ENCODE measurements at places on chromosomes 2 and 18.

DNA sequence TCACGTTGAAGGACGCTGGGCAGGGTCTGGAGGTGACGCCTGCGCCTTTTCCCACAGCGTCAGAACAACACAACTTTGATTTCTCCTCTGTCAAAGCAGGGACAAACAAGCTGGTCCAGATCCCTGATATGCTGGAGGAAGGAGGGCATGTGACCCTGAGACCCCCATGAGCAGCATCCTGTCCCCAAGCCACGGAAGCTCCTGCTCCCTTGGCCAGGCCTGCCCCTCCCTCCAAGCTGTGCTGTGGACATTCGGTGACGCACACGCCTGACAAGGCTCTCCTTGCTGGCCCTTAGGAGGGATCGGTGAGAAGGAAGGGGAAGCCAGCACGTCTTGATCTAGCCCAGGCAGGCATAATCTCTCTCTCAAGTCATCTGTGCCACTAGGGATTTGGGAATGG is 11.3 kb downstream of the MLPH start:
- no peak overlapping the region for H3K27ac ChIP-seq
- H3K4me1 ChIP-seq, result no peaks in the 10 kb centered on the region
- H3K4me3 ChIP-seq, result no peak overlapping the region
- DNase-seq, result no peak
- no peaks in the 10 kb centered on the region for H3K36me3 ChIP-seq
- H3K27me3 ChIP-seq, result no peaks in the 10 kb centered on the region

DNA sequence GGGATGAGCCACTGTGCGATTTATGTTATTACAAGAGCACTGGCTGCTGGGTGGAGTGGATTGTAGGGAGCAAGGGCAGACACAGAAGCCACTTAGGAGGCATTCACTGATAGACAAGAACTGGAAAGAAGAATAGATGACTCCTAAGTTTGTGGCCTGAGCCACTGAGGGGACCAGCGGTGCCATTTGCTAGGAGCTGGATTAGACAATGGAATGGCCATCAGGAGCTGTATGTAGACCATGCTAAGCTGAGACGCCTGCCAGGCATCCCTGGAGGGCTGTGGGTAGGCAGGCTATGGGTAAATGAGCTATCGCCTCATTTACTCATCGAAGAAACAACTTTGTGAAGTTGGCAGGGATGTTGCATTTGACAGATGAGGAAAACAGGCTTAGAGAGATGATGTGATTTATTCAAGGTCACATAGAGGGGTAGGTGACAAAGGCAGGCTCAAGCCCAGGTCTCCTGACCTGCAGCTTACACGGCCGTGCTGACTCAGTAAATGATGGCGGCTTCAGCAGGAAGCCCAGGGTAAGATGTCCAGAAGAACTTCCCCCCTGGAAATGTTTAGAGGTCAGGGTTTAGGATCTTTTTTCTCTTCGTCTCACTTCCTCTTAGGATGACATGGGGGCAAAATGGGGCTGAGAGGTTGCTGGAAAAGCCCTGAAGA is 2.8 kb downstream of the MFSD2B start:
- peaks cover 11% of the 10 kb centered on the region for H3K27me3 ChIP-seq
- no peak overlapping the region for H3K4me3 ChIP-seq
- DNase-seq, result no peak
- H3K36me3 ChIP-seq, result peaks cover 10% of the 10 kb centered on the region
- no peak overlapping the region for H3K27ac ChIP-seq

GRCh38 chr2:97995026-97995733 is 568 bp downstream of the TMEM131 start:
- H3K4me1 ChIP-seq, result peaks cover 14% of the 10 kb centered on the region
- DNase-seq, result peak; percentile 51
- H3K27ac ChIP-seq, result peak overlapping the region; percentile 96
- peak overlapping the region; percentile 64 for H3K4me3 ChIP-seq
- no peaks in the 10 kb centered on the region for H3K27me3 ChIP-seq

GRCh38 chr2:94861308-94862152 is 9.7 kb upstream of the TEKT4 start:
- peaks cover 51% of the 10 kb centered on the region for H3K27me3 ChIP-seq
- H3K4me3 ChIP-seq, result no peak overlapping the region
- H3K27ac ChIP-seq, result no peak overlapping the region
- peaks cover 24% of the 10 kb centered on the region for H3K4me1 ChIP-seq
- DNase-seq, result no peak

DNA sequence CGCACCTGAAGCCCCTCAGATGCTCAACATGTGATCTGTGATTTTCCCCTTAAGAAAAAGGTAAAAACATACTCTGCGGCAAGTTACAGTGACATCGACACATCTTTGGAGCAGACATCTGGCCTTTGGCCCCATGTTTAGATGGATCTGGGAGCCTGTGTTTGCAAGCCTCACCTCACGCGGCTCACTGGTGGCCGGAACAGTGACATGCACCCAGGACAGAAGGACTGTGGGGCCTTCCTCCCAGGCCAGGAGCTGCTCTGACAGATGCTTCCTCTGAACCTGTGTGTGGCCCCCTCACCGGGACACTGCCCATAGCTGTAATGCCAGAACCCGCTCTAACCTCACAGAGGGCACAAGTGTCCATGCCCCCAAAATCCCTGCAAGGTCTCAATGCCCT is 13.1 kb downstream of the PASK start:
- no peaks in the 10 kb centered on the region for H3K27me3 ChIP-seq
- no peak overlapping the region for H3K4me3 ChIP-seq
- H3K36me3 ChIP-seq, result peaks cover 73% of the 10 kb centered on the region
- no peak for DNase-seq
- H3K4me1 ChIP-seq, result no peaks in the 10 kb centered on the region
- H3K27ac ChIP-seq, result no peak overlapping the region

DNA sequence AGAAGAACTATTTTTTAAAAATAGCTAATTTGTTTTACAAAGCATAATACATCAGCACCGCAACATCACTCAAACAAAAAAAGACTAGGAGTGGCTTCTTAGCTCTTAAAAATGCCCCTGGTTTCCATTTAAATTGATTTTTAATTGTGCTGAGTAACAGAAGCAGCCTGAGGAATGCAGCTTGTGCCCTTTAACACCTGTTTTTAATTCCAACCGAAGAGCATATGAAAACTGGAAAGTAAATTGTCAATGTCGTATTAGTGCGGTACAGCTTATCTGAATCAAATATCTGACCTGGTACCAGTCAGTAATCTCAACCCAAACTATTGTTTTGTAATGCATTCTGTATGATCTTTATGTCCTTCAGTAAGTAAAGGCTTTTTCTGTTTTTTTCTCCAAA is 13.2 kb upstream of the CD302 start:
- no peak overlapping the region for H3K27ac ChIP-seq
- no peaks in the 10 kb centered on the region for H3K4me1 ChIP-seq
- no peaks in the 10 kb centered on the region for H3K27me3 ChIP-seq

DNA sequence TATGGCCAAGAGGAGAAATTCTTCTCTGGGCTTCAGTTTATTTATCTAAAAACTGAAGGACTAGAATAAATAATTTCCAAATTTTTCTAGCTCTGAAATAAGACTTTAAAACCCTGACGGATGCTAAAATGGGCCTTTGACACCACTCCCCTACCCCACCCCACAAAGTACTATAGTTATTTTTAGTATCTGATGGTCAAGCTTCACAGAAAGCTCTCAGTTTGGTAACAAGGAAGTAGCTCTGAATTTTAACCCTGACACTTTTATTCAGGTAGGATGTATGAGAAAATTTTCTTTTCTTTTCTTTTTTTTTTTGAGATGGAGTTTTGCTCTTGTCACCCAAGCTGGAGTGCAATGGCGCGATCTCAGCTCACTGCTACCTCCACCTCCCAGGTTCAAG is 2.4 kb downstream of the RBKS start:
- peaks cover 5% of the 10 kb centered on the region for H3K4me1 ChIP-seq
- no peak for DNase-seq
- no peaks in the 10 kb centered on the region for H3K27me3 ChIP-seq
- no peak overlapping the region for H3K4me3 ChIP-seq
- no peak overlapping the region for H3K27ac ChIP-seq

DNA sequence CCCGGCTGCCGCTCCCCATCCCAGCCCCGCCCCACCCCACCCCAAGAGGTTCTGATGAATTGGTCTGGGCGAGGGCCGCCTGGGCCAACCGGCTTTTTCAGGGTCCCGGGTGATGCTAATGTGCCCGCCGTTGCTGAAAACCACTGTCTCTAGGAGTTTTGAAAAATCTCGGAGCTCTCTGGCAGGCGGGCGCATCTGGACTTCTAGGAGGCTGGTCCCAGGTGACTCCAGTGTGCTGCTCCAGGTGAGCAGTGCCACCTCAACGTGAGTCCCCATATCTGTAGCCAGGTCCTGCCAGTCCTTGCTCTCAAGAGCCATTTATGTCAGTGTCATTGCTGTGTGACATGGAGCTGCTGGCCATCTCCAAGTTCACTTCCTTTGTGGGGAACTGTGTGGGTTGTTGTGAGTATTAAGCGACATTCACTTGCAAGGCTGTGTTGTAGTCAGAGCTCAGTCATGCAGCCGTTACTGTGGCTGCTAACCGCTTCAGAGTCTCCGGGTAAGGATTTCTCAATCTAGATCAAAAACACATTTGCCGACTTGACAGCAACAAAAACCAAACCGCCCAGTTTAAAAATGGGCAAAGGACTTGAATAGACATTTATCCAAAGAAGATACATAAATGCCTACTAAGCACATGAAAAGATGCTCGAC is at the start of gene RFX8:
Gene RFX8, minus strand, starts transcription at position 382 of the 654 bp plus-strand sequence. CDS start 8,264 bp downstream, outside the sequence.
- peaks cover 9% of the 10 kb centered on the region for H3K4me1 ChIP-seq
- peak within 1 kb of the TSS; percentile 49 for H3K4me3 ChIP-seq
- H3K36me3 ChIP-seq, result no peaks in the 10 kb centered on the region
- peak; percentile 13 for DNase-seq
- H3K27me3 ChIP-seq, result no peaks in the 10 kb centered on the region

DNA sequence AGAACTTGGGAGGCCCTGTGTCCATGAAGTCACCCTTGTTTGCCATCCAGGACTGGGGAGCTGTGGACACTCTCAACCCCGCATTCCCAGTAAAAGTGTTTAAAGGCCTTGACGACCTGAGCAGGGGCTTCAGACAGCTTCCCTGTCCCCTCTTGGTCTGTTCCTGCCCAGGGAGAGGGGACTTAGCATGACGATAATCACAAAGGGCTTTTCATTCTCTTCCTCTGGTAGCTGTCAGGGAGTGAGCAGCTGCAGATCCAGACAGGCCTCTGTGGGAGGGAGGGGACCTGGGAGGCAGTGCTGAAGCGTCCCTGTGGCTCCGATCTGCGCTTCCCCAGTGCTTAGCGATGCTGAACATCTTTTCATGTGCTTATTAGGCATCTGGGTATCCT is 77.8 kb upstream of the HS6ST1 start:
- no peak for DNase-seq
- no peak overlapping the region for H3K4me3 ChIP-seq
- no peaks in the 10 kb centered on the region for H3K27me3 ChIP-seq
- H3K36me3 ChIP-seq, result no peaks in the 10 kb centered on the region
